ENCODE measurements at places on chromosomes 5 and 9. TPM values are rescaled to one million over a fixed set of nuclear protein-coding genes. Genes with fewer than 3 reads are reported as not detected.

Gene ATG10
- total RNA-seq, result 8.2 TPM

Gene TNFSF8
- total RNA-seq, result not detected

Gene SLC28A3
- total RNA-seq, result 0.08 TPM

Gene PAEP
- total RNA-seq, result not detected

Gene SLC25A2
- total RNA-seq, result 0.43 TPM

Gene C5orf34
- 2.0 TPM for total RNA-seq

Gene CCDC183
- total RNA-seq, result 3.4 TPM

Gene ELOVL7
- total RNA-seq, result 0.13 TPM

Gene CAMK2A
- total RNA-seq, result 8.6 TPM

Gene LTC4S
- total RNA-seq, result 0.94 TPM

Gene STING1
- 79.1 TPM for total RNA-seq

Gene HSPA5
- total RNA-seq, result 142 TPM

Gene CTXN3
- not detected for total RNA-seq

Gene RAD17
- total RNA-seq, result 30.6 TPM

Gene LHX3
- not detected for total RNA-seq

Gene GABRP
- total RNA-seq, result not detected

Gene BRIX1
- total RNA-seq, result 22.6 TPM

Gene CAVIN4
- total RNA-seq, result 311 TPM

Gene IGFBPL1
- 22.9 TPM for total RNA-seq

Gene RLN1
- 0.57 TPM for total RNA-seq

- no peak for DNase-seq
These were observed 61.3 kb upstream of the SPIN1 start for GRCh38 chr9:88326936-88327335.

GRCh38 chr5:6279607-6280006 is 98.7 kb downstream of the MED10 start:
- no peak for DNase-seq

- DNase-seq, result peak; percentile 20
These were observed 191.0 kb downstream of the ADAMTS6 start for GRCh38 chr5:65290677-65291076.

- no peak for DNase-seq
These were observed 68.5 kb downstream of the WWC1 start for GRCh38 chr5:168359820-168360460.

GRCh38 chr5:22887566-22887965 is 34.4 kb upstream of the CDH12 start:
- no peak for DNase-seq

GRCh38 chr5:86918246-86918645 is 300.5 kb downstream of the COX7C start:
- no peak for DNase-seq

- no peak for DNase-seq
These were observed 42.5 kb downstream of the WHRN start for GRCh38 chr9:114462791-114463190.

- DNase-seq, result no peak
These were observed 200.9 kb downstream of the SLIT3 start for GRCh38 chr5:169099801-169100734.

- DNase-seq, result peak; percentile 38
These were observed 4.7 kb downstream of the BRD3 start for GRCh38 chr9:134063088-134063570.

DNA sequence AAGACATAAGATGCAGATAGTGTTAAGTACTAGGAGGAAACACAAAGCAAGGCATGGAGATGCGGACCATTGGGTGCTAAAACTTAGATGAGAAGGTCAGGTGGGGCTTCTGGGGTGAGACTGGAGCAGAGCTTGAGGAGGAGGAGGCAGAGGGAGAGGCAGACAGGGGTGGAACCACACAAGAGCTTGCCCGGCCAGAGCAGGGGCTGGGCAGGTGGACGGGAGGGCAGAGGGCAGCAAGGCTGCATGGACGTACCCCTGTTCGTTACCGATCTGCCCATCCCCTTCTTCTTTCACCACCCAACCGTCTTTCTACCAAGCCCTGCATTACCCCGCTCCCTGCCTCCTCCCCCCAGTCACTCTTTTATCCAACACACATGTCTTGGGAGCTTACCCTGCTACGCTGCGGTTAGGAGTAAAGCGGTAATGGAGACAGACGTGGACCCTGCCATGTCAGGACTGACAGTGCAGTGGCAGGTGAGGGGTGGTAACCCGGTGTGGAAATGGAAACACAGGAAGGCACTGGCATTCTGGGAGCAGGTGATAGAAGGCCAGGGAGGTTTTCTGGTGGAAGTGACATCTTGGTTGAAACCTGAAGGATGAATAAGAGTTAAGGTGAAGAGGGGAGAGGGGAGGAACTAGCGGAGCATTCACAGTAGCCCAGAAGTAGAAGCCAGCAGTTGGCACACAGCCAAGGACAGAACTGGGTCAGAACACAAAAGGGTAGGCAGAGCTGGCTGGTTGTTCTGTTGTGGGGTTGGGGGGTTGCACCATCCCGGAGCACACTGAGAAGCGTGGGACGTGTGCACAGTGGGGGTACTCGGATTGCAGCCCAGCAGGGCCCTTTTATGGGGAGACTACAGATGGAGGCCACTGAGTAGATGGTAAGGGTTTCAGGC is 167.2 kb downstream of the CACNA1B start:
- no peak for DNase-seq

- DNase-seq, result no peak
These were observed 6.9 kb upstream of the NIPSNAP3A start for GRCh38 chr9:104740621-104741020.

GRCh38 chr5:81579262-81579924 is 171.5 kb downstream of the SSBP2 start:
- DNase-seq, result peak; percentile 7

GRCh38 chr9:114310471-114311450 is 12.1 kb upstream of the ORM1 start:
- no peak for DNase-seq

DNA sequence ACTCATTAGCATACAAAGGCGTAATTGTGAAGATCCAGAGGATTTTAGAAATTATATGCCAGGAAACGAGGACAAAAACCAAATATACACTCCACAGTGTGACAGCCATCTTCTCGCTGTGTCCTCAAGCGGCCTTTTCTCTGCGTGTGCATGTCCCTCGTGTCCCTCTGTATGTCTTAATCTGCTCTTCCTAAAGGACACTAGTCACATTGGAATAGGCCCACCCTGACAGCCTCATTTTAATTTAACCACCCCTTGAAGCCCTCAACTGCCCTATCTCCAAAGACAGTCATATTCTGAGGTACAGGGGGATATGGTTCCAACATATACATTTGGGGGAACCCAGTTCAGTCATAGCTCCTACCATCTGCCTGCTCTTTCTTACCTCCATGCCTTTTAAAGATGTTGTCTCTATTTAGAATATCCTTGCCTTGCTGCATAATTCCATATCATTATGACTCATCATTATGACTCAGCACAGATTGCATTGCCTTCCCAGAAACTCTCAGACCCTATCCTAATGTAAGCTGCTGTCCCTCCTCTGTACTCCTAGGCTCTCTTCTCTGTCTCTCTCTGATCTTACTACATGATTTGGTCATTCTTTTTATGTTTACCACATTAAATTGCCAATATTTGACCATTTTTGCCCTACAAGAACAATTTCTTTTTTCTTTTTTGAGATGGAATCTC is 210.9 kb downstream of the AOPEP start:
- peak; percentile 49 for DNase-seq

- no peak for DNase-seq
These were observed 219.8 kb downstream of the FBXL7 start for GRCh38 chr5:15719784-15720183.

- DNase-seq, result peak; percentile 23
These were observed 831 bp downstream of the INPP5E start for GRCh38 chr9:136438548-136439480.

GRCh38 chr5:65866837-65867521 is 59.4 kb upstream of the ERBIN start:
- DNase-seq, result no peak

DNA sequence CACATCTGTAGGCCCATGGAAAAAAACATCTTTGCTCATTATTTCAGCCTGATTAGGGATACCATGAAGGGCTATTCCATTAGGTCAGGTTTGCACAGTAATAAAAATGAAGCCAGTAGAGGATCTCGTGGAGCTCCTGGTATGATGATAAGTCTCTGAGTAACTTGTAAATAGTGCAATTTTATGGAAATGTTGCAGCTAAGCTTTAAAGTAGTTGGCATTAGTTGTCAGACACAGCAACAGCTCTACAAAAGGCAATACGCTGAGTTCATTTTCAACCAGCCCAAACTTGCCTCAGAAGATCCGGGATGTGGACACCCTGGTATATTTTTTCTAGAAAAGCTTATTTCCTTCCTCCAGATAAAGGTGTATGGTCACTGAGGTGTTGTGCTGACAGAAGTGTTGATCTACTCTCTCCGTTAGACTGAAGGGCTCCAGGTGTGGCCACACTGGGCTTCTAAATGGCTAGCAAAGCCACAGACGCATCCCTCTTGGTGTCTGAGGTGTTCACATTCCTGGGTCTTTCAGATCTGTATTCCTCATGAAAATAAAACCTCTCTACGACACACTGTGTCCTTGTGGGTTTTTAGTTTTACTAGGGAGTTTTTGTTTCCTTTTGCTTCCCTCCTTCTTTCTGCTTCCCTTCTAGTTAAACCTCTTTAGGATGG is 141.6 kb downstream of the GHR start:
- DNase-seq, result no peak

GRCh38 chr9:112881331-112881730 is 9.3 kb downstream of the SLC46A2 start:
- DNase-seq, result peak; percentile 90

DNA sequence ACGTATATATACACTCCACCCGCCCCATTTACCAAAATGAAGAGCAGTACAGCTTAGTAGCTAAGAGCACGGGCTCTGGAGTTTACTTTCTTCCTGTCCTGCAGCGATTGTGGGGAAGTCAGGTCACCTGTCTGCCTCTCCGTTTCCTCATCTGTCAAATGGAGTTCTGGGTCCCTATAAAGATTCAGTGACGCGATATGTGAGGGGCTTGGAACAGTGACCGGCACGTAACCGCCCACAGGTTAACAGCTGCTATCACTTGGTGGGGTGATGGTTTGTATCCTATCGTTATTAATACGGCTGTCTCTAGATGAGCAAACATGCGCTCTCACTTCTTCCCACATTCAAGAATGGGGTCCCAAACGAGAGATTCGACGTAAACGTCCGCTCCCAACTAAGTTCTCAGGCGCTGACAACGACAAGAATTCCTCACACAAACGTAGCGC is 426 bp downstream of the FAM114A2 start:
- DNase-seq, result peak; percentile 69

DNA sequence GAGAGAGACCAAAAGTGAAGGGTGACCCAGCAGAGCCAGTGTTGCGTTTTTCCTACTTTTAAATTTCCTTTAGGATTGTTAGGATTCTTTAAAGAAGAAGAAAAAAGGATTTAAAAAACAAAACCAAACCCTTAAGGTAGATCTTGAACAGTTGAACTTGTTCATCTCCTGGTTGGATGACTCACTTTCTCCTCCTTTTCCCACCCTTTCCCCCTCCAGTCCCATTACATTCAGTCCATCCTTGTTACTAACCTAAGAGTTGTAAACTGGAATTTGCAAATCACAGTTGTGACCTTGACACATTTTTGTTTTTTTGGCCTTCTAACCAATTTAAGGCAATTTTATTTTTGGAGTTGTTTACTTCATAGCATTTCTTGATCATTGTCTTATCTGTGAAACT is 289.2 kb downstream of the ARHGAP26 start:
- DNase-seq, result no peak

DNA sequence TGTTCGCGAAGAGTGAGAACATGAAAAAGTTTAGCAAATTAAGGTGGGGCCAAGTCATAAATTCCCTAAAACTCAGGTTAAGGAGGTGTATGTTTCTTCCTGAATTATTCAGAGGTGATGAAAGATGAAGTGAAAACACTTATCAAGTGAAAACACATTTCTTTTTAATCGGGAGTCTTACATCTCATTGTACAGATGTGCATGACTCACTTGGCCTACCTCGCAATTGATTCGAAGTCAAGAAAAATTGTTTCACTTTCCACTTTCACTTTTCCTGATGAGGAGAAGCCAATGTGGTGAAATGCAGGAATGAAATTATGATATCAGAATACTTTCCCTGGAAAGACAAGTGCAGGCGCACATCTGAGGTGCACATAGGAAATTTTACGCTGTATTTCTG is 78.7 kb downstream of the SLC25A46 start:
- no peak for DNase-seq

DNA sequence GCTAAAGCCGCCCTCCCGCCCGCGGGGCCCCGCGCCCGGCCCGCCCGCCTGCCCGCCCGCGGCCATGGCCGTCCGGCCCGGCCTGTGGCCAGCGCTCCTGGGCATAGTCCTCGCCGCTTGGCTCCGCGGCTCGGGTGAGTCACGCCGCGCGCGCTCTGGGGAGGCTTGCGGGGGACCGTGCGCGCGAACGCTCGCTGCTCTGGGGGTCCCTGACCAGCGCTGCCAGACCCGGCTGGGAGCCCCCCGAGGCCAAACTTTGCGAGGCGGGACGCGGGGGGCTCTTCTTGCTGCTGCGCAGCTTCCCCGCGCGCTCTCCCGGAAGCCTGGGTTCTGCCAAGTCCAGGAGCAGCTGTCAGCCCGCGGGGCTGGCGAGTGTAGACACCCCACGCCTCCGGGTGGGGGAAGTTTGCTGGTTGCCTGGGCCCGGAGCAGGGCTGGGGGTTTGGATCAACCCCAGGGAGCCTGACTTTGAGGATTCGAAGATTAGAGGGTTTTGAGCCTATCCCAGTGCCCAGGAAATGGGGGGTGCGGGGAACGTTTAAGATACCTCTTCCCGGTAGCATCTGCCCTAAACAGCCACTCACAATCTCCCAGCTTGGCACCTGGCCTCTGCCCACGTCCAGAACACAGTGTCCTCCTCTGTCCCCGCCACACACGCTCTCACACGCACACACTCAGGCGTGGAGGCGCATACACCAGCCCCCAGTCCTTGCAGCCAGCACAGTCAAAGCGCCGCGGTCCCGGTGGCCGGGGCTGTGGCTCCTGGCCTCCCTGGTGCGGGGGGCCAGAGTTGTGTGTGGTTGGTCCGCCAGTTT is 535 bp downstream of the UNC5A start:
- peak; percentile 16 for DNase-seq

- DNase-seq, result no peak
These were observed 175.8 kb upstream of the FBXL17 start for GRCh38 chr5:108557686-108558085.

DNA sequence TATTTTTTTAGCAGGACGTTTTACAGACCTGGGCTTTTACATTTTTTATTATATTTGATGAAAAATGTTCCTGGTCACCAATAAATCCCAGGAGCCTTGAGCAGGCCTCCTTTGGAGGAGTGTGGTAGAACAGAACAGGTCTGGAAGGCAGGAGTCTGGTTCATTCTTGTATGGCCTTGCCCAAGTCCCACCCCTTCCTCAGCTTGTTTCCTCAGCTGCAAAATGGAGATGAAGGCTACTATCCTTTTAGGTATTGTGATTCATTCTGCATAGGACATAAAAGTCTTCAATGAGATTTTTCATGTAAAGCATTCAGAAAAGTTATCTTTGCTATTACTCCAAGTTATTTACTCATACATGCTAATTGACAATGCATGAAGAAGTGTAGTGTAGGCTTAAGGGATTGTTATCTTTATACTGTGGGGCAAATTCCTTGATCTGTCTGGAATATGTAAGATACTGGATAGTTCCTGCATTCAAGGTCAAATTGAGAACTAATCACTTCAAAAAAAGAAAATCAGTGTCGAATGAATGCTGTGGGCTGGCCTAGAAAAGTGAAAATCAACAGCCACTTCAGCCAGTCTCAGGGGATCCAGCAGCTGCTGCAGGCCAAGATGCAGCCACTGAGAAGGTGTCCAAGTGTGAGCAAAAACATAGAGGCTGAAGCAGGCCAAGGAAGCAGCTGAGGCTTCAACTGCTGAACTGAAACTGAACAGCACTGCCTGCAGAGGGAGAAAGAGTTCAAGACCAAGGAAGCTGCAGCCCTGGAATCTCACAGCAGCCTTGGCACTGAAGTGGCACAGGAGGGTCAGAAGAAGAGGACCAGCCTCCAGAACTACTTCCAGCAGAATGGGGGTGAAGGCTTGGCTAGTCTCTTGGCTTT is 15.5 kb upstream of the SLC36A3 start:
- peak; percentile 76 for DNase-seq

Measured in myocyte (in vitro differentiated cells).